ENCODE measurements at places on chromosomes 5 and 9. TPM values are rescaled to one million over a fixed set of nuclear protein-coding genes. Genes with fewer than 3 reads are reported as not detected.

- H3K36me3 ChIP-seq = no peaks in the 10 kb centered on the region
- H3K4me1 ChIP-seq = no peaks in the 10 kb centered on the region
- DNase-seq = no peak
- no peak overlapping the region for H3K27ac ChIP-seq
Observed at GRCh38 chr5:142609142-142609541, 76.7 kb downstream of the FGF1 start.

GRCh38 chr5:135221187-135221473, 177.9 kb downstream of the MACROH2A1 start:
- H3K27ac ChIP-seq = no peak overlapping the region
- H3K4me1 ChIP-seq = no peaks in the 10 kb centered on the region
- H3K36me3 ChIP-seq = no peaks in the 10 kb centered on the region

- H3K4me3 ChIP-seq = no peak overlapping the region
- no peaks in the 10 kb centered on the region for H3K4me1 ChIP-seq
- DNase-seq = no peak
- peaks cover 22% of the 10 kb centered on the region for H3K36me3 ChIP-seq
- no peaks in the 10 kb centered on the region for H3K27me3 ChIP-seq
Observed at GRCh38 chr5:179585941-179586401, 35.6 kb downstream of the RUFY1 start.

GRCh38 chr9:4174546-4175175, 125.2 kb downstream of the GLIS3 start:
- no peaks in the 10 kb centered on the region for H3K27me3 ChIP-seq
- H3K4me1 ChIP-seq = no peaks in the 10 kb centered on the region
- no peak for DNase-seq
- no peak overlapping the region for H3K4me3 ChIP-seq
- H3K36me3 ChIP-seq = no peaks in the 10 kb centered on the region

GRCh38 chr5:9445826-9446388, 100.0 kb downstream of the SEMA5A start:
- no peak for DNase-seq
- H3K27ac ChIP-seq = peak overlapping the region; percentile 40
- H3K4me3 ChIP-seq = no peak overlapping the region

GRCh38 chr5:110161162-110161561, 471.4 kb downstream of the MAN2A1 start:
- no peaks in the 10 kb centered on the region for H3K36me3 ChIP-seq
- no peaks in the 10 kb centered on the region for H3K27me3 ChIP-seq

- no peaks in the 10 kb centered on the region for H3K4me1 ChIP-seq
- no peaks in the 10 kb centered on the region for H3K27me3 ChIP-seq
- no peak overlapping the region for H3K4me3 ChIP-seq
- no peak overlapping the region for H3K27ac ChIP-seq
- DNase-seq = no peak
Observed at GRCh38 chr9:72460342-72461312, 60.8 kb upstream of the TMC1 start.

- H3K4me1 ChIP-seq = no peaks in the 10 kb centered on the region
- no peak overlapping the region for H3K27ac ChIP-seq
Observed at GRCh38 chr5:1926071-1926440, 43.3 kb upstream of the IRX4 start.

DNA sequence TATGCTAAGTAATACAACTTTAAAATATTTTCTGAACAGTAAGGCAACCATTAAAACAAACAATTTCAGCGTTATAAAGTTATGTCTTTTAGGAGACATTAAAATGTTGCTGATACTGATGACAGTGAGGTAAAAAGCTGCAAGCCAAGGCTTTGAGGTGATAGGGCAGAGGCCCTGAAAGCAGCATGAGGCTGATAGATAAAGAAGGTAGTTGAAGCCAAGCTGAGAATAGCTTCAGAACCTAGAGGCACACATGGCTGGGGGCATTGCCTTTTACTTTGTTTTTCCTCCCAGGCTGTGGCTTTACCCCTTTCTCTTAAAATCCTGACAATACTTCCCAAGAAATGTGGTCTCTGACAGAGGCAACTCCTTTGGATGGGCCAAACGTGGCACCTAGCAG, 149.0 kb upstream of the WWC1 start:
- no peaks in the 10 kb centered on the region for H3K36me3 ChIP-seq
- no peak overlapping the region for H3K4me3 ChIP-seq
- H3K27ac ChIP-seq = no peak overlapping the region
- H3K27me3 ChIP-seq = no peaks in the 10 kb centered on the region

GRCh38 chr9:69623276-69623675, 48.9 kb downstream of the APBA1 start:
- no peak for DNase-seq
- H3K4me1 ChIP-seq = no peaks in the 10 kb centered on the region
- H3K36me3 ChIP-seq = no peaks in the 10 kb centered on the region
- H3K4me3 ChIP-seq = no peak overlapping the region

DNA sequence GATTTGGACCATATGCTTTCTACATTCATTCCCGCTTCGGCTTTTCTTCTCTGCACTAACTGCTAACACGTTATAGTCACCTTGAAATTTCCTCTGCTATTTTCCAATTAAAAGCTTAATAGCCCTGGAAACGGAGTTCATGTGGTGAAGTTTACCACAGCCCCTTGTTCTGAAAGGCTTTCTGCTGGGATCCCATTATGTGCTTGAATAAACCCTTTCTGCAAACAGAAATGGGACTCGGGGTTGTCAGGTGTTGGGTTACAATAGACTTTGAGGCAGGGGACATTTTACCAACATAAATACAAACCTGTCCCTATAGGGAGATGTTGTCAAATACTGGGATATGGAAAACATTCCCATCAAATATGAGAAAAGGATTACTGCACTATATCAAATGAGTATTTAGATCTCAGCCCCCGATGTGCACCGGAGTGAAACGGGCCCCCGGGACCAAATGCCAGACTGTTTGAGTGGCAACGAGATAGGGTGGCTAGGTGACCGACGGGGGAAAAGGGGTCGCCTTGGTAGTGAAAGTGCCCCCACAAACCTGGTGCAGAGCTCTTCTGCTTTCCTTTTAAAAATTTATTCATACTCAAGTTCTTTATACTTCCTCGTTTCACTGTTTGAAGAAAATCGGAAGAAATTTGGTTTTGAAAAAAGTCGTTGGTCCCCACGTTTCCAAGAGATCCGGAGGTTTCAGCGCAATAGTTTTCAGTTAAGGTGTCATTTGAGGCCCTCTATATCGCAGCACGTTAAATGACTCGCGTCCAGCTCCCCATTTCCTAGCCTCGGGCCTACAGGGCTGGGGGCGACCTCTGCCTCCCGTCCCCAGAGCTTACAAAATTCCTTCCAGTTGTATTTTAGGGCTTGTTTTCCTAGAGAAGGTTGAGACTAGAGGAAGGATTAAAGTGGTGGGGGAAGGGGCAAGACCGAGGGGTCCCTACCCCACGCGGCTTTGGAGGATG, 2.1 kb upstream of the DMRT3 start:
- H3K27me3 ChIP-seq = peaks cover 5% of the 10 kb centered on the region
- H3K27ac ChIP-seq = no peak overlapping the region
- H3K4me3 ChIP-seq = no peak overlapping the region
- no peaks in the 10 kb centered on the region for H3K36me3 ChIP-seq
- no peaks in the 10 kb centered on the region for H3K4me1 ChIP-seq

GRCh38 chr5:9782826-9783560, 152.8 kb upstream of the TAS2R1 start:
- no peak for DNase-seq
- no peaks in the 10 kb centered on the region for H3K4me1 ChIP-seq
- H3K36me3 ChIP-seq = no peaks in the 10 kb centered on the region
- H3K27ac ChIP-seq = no peak overlapping the region
- H3K27me3 ChIP-seq = no peaks in the 10 kb centered on the region
- no peak overlapping the region for H3K4me3 ChIP-seq

DNA sequence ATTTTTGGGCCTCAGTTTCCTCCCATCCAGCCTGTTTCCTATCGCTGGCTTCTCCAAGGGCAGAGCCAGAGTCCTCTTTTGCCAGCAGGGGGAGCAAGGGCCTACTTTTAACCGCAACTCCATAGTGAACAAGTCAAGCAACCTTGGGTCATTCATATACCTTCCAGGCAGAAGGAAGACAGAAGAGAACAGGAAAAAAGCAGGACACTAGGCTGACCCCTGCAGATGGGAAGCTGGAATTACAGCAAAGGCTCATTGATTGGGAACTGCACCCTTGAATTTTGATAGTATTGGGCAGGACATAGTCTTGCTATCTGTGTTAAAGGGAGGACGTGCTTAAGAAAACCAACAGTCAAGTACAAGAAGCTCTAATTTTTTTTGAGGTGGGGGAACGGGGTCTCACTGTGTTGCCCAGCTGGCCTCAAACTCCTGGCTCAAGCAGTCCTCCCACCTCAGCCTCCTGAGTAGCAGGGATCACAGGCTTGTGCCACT, 30.1 kb downstream of the QRFP start:
- H3K36me3 ChIP-seq = peaks cover 35% of the 10 kb centered on the region
- H3K27ac ChIP-seq = no peak overlapping the region

DNA sequence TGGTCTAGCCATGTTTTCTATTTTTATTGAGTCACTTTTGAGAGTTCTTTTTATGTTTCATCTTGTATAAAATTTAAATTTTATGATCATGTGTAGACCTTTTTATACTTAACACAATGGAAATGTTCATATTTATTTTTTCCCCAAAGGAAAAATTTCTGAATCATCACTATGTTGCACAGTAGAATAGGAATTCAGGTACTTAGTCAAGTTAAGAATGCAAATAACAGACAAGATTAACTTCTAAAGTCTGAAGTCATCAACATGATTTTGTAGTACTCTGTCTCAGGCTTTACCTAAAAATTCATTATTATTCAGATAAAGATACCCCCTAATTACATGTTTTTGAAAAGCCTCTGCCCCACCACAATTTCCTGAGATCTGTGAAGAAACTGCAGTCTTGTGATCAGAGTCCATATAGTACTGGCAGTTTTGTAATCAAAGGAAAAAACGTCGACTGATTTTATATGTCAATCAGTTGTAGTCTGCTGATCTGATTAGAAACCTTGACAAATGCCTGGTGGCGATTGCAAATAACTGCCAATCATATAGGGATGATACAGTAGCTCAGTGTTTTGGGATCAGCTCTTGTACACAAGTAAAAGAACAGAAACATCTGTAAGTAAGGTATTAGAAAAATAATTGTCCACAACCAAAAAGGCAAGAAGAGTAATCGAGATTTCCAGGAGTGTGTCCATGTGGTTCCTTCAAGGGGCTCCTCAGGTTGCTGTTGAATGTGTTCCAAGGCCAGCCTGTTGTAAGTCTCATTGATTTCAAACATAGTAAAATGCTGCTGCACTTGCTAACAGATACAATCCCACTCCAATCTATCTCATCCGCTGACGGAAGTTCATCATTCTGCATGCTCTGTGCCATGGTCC, 352.4 kb downstream of the ARRDC3 start:
- no peak overlapping the region for H3K27ac ChIP-seq
- no peak for DNase-seq
- H3K4me3 ChIP-seq = no peak overlapping the region
- no peaks in the 10 kb centered on the region for H3K36me3 ChIP-seq
- no peaks in the 10 kb centered on the region for H3K27me3 ChIP-seq
- no peaks in the 10 kb centered on the region for H3K4me1 ChIP-seq

DNA sequence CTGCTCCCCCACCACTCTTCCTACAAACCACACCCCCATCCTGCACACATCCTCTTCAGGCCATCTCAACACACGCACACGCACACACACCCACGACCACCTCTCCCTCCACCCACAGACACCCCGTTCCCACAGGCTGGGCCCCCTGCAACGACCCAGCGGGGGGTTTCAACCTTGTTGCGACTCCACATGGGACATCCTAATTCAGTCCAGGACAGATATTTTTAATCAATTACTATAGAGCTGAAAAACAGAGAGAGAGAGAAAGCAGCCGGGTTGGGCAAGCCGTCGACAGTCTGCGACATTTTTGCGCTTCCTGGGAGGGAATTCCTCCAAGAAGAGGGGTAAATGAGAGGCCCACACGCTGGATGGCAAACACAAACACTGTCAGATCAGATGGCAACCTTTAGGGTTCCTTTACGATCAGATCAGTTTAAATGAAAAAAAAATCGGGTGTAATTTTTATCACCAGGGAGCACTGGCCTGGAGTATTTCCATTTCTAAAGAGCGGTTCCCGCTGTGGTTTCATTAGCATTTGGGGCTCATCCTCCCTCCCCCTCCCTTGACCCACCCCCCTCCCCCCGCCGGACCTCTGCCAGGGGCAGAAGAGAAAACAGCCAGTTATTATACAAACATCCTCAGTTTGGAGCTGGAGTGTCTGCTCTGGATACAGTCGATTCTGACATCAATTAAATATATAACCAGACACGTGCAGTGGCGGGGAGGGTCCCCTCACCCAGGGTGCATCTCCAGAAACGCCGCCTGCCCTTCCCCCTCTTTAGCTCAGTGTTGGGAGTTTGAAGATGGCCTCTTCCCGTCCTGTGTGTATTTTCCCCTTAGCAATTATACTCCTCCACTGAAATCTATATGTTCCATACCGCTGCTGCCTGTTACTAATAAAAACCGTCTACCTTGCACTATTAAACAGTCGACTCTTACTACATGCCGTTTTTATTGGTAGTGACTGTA, 2.3 kb upstream of the IRX2 start:
- no peak overlapping the region for H3K27ac ChIP-seq
- no peaks in the 10 kb centered on the region for H3K27me3 ChIP-seq
- no peaks in the 10 kb centered on the region for H3K36me3 ChIP-seq

DNA sequence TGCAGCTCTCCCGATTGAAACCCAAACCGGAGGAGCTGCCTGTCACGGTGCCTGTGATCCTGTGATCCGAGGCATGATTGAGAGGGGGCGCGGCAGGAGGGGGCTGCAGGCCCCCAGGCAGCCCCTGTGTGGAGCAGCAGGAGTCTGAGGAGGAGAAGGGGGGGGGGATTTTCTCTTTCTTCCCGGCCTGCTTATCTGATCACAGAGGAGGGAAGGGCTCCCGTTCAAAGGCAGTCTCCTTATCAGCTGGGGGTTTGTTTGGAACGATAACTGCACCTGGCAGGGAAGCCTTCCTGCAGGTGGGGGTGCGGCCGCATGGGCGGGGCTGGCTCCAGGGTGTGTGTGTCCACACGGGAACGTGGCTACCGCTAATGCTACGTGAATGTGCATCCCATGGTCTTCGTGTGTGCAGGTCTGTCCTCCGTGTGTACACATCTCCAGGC, 38.4 kb downstream of the LMX1B start:
- DNase-seq = no peak
- H3K27ac ChIP-seq = no peak overlapping the region
- H3K4me1 ChIP-seq = no peaks in the 10 kb centered on the region
- H3K4me3 ChIP-seq = no peak overlapping the region

The LRRC26 gene
- total RNA-seq = not detected

The DIPK1B gene
- total RNA-seq = 37.9 TPM

The MGAT1 gene
- total RNA-seq = 216 TPM
